ENCODE measurements at places on chromosomes 11 and 22.

DNA sequence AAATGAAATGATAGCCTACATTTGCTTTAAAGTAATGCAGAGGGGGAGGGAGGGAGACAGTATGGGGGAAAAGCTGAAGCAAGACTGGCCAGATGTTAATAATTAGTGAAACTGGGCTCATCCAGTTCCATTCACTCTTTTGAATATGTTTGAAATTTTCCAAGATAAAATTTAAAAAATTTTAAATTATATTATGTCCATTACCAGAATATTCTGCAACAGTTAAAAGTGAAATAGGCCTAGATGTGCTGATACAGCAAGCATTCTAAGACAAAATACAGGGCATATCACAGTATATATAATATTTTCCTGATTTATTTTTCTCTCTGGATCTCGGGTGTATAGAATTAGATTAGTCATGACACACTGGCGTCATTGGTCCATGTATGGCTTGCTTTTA is 13.6 kb upstream of the ZNRF3 start:
- no peak for DNase-seq

- no peak for DNase-seq
Observed at GRCh38 chr11:117595440-117595839, 201.6 kb downstream of the DSCAML1 start.

DNA sequence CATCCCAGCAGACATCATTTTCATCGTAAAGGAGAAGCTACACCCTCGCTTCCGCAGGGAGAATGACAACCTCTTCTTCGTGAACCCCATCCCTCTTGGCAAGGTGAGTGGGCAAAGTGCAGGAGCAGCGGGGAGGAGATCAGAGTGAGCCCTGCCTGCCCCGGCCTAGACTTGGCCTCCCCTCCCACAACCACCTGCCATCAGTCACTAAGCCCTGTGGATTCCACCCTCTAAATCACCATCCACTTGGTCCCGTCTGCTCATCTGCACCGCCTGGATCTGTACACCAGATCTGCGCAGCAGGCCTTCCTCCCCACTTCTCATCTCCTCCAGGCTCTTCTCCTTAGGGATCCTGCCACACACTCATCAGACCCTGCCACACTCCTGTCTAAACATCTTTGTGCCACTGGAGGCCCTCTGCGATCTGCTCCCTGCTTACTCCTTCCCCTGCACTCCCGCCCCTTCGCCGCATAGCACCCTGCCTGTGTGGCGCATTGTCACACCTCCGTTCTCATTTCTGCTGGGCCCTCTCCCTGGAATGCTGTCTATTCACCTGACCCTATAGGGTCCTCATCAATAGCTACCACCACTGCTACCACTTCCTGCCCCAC is 14.2 kb downstream of the UCP2 start:
- DNase-seq, result no peak

DNA sequence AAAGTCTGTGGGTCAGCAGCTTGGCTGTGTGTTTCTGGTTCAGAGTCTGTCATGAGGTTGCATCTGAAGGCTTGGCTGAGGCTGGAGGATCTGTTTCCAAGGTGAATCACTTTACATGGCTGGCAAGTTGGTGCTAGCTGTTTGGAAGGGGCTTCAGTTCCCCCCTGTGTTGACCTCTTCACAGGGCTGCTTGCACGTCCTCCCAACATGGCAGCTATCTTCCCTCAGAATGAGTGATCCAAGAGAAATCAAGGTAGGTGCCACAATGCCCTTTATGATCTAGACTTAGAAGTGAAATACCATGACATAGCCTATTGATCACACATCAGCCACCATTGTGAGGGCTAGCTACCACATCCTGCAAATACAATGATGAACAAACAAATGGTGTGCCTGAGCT is 9.9 kb downstream of the APOA4 start:
- no peak for DNase-seq

Measured in stimulated activated CD4-positive, alpha-beta T cell treated with anti-CD3 and anti-CD28 coated beads, Interleukin-2, amount 100 ng/mL, for 48 hours (primary cell).